ENCODE measurements at places on chromosomes 12 and 14.

GRCh38 chr14:34199585-34199984 is 248.7 kb upstream of the EGLN3 start:
- DNase-seq, result no peak

- DNase-seq, result no peak
Measured at GRCh38 chr14:92236243-92236900, 86.6 kb upstream of the SLC24A4 start.

DNA sequence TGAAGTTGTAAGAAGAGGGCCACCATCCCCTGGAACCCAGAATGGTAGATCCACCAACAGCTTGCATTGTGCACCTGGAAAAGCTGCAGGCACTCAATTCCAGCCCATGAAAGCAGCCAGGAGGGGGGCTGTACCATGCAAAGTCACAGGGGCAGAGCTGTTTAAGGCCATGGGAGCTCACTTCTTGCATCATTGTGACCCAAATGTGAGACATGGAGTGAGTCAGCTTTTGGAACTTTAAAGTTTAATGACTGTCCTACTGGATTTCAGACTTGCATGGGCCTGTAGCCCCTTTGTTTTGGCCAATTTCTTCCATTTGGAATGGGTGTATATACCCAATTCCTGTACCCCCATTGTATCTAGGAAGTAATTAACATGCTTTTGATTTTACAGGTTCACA is 50.8 kb downstream of the SLC16A7 start:
- no peak for DNase-seq

GRCh38 chr12:48220701-48221100 is 17.6 kb upstream of the OR10AD1 start:
- DNase-seq, result no peak

Data from activated CD4-positive, alpha-beta T cell treated with anti-CD3 and anti-CD28 coated beads, Interleukin-2, amount 10 ng/mL, durations not matched to agents 7 days and 5 days (primary cell).